ENCODE measurements at places on chromosomes 2 and 18.

DNA sequence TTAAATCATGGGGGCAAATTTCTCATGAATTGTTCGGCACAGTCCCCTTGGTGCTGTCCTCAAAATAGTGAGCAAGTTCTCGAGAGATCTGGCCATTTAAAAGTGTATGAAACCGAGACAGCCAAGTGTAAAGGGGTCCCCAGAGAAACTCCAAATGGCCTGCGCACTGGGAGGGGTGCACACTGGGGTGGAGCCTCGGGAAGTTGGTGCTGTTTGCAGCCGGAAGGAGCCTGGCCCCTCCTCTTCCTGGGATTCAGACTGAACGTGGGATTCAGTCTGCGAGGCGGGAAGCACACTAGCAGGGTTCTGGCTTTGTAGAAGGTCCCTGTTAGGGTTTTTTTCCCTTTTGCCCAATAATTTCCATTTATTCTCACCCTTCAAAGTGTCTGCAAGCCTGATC is 48.8 kb downstream of the RABL2A start:
- DNase-seq: no peak

GRCh38 chr18:13262839-13263691 is 44.5 kb downstream of the LDLRAD4 start:
- DNase-seq: no peak

GRCh38 chr18:22311301-22311700 is 106.4 kb downstream of the CTAGE1 start:
- no peak for DNase-seq

GRCh38 chr2:61469424-61470121 is 1.3 kb downstream of the USP34 start:
- DNase-seq: no peak

DNA sequence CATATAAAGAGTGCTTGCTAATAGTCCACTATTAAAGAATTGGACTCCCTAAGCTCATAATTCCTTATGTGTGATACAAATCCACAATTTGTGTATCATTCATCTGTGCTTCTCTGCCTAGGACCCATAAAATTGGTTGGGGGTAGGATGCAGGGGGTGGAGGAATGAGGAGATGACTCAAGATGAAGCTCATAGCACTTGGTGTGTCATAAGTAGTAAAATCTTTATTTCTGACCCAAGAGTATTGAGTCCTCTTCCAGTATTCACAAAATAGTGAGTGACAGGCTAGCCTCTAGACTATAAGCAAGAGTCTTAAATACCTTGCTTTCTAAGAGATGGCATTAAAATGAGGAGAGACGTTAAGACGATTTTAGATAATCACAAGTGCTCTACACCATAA is 390.9 kb upstream of the CDH19 start:
- no peak for DNase-seq

GRCh38 chr18:58952858-58953257 is 88.2 kb downstream of the ZNF532 start:
- DNase-seq: no peak

DNA sequence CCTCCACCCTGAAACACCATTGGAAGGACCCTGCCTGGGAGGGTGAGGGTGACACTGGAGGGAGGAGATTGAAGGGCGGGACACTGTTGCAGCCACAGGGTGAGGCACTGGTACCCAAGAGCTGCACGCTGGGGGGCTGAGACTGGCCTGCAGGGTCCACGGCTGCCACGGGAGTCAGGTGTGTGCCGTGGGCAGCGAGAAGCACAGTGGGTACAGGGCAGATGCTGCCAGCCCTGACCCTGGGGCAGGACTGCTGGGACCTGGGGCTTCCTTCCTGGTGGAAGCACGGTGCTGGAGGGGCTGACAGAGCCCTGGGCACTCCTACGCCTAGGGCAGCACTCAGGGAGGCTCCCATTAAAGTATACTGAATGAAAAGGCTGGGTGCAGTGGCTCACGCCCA is 16.6 kb downstream of the CYS1 start:
- no peak for DNase-seq

DNA sequence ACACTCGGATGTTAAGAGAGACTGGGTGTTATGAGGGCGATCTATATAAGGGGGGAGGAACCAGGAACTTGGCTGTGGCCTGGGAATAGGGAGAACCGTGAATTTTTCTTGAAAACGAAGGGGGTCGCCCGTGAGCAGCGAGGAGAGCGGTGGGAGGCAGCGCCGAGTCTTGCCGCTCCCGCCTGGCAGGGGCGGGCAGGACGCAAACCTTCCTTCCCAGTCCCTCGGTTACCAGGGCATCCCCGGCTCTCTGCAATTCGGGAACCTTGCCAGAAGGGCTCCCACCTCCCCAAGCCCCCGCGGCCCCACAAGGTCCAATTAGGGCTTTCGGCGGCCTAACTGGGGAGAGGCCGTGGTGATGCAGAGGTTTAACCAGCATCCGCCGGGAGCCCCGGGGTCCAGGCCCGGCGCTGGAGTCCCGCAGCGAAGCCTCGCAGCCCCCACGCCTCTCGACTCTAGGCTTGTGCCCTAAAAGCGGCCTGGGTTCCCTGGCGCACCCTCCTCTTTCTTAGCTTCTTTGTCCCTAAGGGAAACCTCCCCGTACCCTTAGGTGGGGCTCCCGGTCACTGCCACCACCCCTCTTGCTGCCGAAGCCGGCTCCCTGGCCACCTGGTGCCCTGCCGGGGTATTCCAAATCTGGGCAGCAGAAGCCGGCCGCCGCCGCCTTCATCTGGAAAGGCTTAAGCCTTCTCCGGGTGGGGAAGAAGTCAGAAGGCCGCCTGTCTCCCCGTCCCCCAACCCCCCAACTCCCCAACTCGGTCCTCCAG is 680 bp upstream of the FHOD3 start:
- DNase-seq: no peak

- DNase-seq: no peak
Observed at GRCh38 chr18:13520306-13520705, 206.1 kb downstream of the FAM210A start.

DNA sequence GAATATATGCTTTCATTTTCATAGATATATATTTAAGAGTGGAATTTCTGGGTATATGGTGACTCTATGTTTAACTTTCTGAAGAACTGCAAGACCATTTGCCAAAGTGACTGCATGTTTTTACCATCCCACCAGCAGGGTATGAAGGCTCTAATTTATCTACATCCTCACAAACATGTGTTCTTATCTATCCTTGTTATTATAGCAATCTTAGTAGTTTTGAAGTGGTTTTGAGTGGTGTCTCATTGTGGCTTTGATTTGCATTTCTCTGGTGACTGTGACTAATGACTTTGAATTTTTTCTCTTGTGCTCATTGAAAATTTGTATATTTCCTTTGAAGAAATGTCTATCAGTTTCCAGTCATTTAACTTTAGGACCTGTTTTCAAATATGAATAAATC is 310.2 kb upstream of the NRP2 start:
- no peak for DNase-seq

- DNase-seq: no peak
Observed at GRCh38 chr2:238913931-238914647, 66.2 kb downstream of the TWIST2 start.

- DNase-seq: no peak
Observed at GRCh38 chr2:181673173-181673572, 7.1 kb downstream of the NEUROD1 start.

- DNase-seq: no peak
Observed at GRCh38 chr18:74996996-74997395, 211.9 kb downstream of the PTGR3 start.

GRCh38 chr2:168663993-168664392 is 138.4 kb upstream of the NOSTRIN start:
- DNase-seq: no peak

DNA sequence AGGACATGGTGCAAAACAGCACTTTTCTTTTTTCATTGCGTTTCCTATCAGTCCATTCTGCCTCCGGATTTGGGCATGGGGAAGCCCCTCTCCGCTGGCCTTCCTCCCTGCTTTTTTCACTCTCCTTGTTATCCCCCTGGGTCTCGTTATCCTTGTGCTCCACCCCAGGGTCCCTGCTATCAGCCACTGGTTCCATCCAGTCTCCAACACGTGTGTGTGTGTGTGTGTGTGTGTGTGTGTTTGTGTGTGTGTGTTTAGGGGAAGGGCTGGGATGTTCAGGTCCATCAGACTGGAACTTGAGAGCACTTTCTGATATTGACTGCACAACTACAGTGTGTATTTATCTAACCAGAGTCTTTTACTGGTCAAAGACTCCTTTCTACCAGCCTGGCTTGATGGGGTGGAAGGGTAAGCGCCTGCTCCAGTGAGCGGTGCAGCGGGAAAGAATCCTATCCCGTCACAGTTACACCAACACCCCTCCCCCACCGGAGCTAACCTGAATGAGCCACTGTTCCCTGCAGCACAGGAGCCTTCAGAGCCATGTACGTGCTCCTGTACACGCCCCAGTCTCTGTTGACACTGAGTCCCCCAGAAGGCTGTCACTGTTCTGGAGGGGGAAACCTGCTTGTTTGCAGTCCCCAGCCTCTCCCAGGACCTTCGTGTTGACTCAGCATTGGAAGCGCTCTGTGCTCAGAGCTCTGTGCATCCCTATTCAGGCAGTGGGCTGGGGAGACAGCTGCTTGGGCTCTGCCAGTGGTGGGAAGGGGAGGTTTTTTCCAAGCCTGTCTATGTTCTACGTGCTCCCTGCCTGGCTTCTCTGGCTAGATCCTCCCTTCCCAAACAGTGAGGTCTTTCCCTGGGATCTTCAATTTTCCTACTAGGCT is 4.6 kb downstream of the INHA start:
- DNase-seq: no peak

- no peak for DNase-seq
Observed at GRCh38 chr2:114442510-114442909, at the start of gene DPP10. TSS of gene DPP10 (plus strand) at chr2:114442641.

- DNase-seq: no peak
Observed at GRCh38 chr2:54551123-54551756, 95.1 kb downstream of the SPTBN1 start.
